ENCODE measurements at places on chromosomes 5 and 9.
A peak's percentile ranks its signal among the peaks of the same experiment; 100 is the strongest.

- no peak for DNase-seq
Measured at GRCh38 chr9:90921104-90921503, 119.5 kb downstream of the SYK start.

GRCh38 chr9:37455884-37456647 is 9.2 kb downstream of the ZBTB5 start:
- DNase-seq = no peak

DNA sequence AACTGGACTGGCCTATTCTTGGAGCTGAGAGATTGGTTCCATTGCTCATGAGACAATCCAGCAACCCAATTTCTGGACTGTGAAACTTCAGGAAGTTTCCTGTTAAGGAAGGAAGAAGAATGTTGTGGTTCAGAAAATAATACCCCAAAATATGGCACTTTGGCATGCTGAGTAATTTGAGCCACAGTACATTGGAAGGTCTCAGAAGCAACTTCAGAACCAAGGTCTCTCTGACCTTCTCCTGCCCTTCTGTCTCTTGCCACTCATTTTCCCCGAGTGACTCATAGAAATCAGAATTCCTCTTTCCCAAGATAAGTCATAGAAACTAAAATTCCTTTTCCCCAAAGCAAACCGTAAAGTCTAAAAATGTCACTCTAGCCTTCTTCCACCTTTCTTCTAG is 1366.1 kb downstream of the PTPRD start:
- no peak for DNase-seq

DNA sequence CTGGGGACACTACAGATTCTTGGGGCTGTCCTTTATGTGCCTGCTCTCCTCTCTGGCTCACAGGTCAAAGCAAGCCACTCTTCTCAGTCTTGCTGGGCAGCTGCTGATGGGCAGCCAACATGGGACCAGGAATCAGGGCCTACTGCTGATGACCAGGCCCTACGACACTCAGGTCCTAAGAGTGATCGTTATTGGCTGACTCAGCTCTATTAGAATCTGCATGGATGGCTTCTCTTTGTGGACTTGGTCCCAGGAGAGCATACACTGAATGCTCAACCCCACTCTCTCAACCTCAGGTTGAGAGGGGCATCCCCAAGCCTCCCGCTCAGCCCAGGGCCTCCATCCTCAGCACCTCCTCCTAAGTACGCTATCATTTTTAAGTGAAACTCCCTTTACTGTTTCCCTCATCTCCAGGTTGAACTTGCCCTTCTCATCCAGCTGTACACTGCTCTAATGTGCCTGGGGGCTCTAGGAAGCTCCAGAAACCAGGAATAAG is 250.8 kb upstream of the PANK3 start:
- DNase-seq = no peak

DNA sequence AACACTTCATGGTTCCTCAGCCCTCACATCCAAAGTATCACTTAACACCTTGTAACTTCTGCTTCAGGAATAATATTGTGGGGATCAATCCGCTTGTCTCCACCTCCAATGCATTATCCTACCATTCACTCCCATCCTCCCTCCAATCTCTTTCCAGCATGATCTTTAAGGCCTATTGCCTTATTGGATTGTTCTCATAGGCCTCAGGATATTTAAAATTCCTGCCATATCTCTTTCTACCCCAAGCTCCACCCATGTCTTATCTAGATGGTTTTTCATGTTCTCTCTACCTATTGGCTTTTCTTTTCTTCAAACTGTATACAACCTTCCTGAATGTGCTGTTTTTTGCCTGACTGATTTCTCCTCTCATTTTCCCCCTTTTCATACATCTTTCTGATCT is 7.2 kb downstream of the KDM4C start:
- no peak for DNase-seq

DNA sequence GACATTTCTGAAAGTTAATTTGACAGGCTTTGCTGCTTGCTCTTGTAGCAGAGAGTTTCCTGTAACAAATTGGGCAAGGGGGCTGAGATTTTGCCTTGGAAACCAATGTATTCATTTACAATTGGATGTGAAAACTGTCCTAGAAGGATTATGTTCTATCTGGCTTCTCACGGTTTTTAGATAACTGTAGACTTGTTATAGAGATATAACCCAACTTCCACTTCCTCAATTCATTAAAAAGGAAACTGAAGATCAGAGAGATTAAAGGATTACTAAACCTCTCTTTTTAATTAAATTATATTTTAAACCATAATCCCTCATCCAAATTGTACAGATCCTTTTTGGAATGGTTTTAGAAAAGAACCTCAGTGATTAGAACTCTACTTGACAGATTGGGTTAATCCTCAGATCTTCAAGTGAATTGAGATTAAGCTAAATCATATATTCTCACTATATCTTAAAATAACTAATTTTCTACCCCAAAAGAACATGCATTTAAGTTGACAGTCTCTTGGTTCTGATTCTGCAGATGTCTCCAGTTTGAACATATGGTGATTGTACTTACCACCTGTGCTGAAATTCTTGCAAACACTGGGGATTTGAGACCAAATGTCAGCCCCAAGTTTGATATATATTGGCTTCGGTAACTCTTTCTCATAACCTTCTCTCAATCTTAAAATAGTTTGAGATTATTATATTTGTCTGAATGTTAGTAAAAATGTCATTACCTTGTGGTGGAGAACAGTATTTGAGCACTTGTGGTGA is 130.1 kb upstream of the C9orf72 start:
- DNase-seq = no peak

- peak; percentile 90 for DNase-seq
Measured at GRCh38 chr5:180328296-180329137, 24.6 kb downstream of the GFPT2 start.

GRCh38 chr5:14364096-14364495 is 217.5 kb upstream of the OTULINL start:
- DNase-seq = no peak

DNA sequence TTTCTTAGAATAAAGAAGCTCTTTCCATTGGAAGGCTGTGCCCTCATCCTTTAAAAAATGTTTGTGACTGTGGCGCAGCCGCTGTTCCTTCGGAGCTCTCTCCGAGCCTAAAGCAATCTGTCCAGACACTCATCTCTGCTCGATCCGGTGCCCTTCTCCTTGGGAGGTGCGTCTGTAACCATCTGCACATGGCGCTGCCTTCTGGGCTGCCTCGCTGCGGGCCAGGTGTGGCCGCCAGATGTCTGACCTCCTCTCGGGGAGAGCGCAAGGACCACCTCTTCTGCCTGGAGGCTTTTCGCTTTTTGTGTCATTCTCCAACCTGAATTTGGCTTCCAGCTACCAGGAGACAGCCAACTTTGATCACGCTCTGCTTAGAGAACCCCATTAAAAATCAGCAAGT is 153.4 kb upstream of the PTCH1 start:
- peak; percentile 73 for DNase-seq

DNA sequence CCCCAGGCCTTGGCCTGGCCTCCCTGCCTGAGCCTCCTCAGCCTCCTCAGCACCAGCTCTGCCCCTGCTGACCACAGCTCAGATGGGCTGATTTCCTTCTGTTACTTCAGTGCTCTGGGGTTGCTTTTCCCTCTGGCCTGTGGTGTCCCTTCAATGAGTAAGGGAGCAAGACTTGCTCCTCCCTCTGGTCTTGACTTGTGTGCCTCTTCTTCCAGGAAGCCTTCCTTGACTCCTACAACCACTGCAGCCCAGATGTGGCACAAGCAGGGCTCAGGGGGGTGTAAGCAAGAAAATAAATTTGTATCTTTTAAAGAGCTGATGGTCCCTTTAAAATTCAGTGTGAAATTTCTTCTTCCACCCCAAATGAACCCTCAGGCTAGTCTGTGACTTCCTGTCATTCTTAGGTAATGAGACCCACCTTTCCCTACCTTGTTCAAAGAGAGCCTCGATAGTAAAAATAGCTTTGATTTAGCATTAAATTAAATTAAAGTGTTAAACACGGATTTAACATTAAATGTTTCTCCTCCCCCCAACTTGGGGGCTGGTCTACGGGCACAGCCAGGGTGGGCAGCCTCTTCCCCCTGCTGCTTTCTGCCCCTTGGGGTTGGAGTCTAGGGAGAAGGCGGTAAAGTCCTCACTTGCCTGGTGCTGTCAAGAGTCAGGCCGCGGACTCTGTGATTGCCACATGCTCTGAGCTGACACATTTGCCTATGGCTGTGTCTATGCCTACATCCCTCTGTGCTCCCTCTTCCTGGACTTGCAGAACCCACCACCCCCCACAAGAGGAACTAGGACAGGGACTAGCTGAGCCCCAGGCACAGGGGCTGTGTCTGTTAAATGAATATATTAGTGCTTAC is 64.5 kb downstream of the OLFM1 start:
- no peak for DNase-seq

DNA sequence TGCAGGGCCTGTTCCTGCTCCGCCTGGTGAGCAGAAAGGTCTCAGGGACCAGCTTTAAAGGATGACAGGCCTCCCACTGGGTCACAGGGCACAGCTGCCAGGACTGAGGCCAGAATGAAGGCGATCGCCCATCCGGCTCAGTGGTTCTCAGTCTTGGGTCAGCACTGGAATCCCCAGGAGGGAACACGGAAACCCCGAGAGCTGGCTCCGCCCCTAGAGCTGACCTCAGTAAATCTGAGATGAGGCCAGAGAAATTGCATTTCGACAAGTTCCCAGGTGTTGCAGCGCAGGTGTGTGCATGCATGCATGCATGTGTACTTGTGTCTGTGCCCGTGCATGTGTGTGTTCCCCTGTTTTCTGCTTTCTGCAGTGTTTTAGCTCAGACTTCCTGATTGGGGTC is 47.2 kb upstream of the KCNMB1 start:
- DNase-seq = no peak

DNA sequence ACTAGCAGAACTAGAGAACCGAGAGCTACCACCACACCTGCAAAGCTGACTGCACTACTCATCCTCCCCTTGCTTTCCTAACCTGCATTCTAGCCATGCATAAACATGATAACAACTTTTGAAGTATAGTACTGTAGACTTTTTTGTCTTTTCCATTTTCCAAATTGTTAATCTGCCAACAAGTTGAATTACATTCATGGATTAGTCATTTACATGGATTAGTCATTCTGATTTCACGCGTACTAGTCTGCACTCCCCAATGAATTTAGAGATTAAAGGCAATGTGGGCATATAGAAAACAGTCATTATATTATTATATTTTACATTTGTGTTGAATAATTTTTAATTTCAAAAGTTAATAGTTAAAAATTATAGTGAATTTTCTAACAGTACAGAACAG is 81.4 kb downstream of the EDIL3 start:
- DNase-seq = no peak

GRCh38 chr5:111066261-111066938 is 5.1 kb upstream of the TSLP start:
- no peak for DNase-seq
